8988T (cell line): ENCODE measurements at places on chromosomes 5 and 9.

- DNase-seq: no peak
These were observed 136.3 kb downstream of the MED27 start for GRCh38 chr9:131943351-131943841.

- DNase-seq: no peak
These were observed 9.3 kb upstream of the NEUROG1 start for GRCh38 chr5:135545099-135545498.

DNA sequence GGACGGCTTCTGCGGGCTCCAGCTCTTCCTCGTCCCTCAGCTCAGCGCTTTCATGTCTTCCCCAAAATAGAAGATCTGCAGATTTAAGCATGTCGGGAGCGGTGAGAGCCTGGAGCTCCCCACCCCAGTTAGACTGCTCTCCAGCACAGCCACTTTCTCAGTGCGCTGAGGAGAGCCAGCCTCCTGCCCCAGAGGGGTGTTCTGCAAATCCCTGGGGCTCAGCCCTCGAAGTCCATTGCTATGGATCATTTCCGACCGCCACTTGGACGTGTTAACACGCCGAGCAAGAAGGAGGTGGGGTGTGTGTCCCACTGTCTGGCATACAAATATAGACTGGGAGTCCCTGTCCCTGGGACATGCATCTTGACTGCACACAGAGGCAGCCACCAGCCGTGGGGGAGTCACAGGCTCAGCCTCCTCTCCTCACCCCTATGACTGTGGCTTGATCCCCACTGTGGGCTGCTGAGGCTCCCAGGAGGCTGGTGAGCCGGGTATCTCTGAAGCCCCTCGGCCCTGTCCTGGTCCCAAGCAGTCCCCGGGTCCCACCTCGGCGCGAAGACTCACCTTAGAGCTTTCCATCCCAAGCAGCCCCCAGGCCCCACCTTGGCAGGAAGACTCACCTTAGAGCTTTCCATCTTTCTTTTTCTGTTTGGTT, 30.0 kb upstream of the RNF130 start:
- no peak for DNase-seq

DNA sequence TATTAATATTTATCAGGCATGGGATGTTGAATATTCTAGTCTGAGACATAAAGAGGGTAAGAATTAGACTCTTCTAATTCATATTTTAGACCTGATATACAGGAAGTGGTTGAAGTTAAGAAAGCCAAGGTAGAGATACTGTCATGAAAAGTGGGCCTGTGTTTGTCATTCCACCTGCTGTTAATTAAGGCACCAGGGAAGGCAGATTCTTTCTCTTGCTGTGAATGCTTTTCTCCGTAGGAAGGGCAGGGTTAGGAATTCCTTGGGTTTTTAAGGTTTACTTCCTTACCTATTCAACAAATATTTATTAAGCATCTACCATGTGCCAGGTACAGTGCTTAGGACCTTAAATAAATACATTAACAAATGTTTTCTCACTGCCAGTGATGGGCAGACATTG, 196.4 kb downstream of the CAVIN4 start:
- no peak for DNase-seq

DNA sequence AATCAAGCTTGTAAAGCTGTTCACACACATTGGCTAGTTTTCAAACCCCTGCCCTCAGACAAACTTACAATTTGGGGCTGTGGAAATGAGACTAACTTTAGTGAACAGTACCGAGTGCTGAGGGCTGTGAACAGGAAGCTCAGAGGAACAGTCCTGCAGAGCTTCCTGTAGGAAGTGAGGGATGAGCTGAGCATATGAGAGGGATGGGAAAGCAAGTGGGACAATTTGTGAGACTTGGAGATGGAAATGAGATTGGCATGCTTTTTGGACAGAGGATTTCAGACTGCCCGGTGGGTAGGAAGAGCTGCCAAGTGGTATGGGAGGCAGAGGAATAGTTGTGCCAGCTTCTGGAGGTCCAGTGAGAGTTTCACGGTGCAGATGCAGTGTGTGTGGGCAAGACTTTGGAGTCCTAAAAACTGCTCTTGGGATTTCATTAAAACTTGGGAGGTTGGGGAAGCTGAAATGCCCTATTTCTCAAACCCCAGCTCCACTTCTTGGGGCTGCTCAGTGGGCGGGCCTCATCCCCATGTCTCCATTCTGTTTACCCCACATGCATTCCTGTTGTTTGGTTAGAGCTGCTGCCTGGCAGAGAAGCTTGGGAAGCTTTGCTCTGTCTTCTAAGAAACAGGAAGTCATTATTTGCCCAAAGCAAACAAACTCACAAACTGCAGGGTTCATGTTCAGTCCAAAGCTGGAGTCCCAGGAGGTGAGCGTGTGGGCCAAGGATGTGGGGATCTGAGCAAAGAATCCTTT, 267.5 kb downstream of the ZSWIM6 start:
- no peak for DNase-seq

DNA sequence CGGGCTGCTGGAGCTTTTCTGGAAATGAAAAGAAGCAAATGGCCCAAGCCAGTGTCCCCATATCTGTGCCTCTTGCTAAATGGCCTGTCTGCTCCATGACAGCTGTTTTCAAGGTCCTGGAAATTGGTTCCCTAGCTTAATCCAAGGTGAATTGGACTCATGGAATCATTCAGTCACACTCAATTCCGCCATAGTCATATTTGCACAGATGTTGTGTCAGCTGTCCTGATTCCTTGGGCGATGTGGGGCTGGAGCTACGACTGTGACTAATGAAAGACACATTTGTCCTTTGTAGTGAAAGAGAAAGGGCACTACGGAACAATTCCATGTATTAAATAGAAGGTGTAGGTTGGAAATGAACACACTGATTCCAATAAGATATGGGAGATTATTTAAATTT, 102.9 kb upstream of the MEGF10 start:
- no peak for DNase-seq

GRCh38 chr5:81121836-81122630, 111.1 kb upstream of the CKMT2 start:
- no peak for DNase-seq

GRCh38 chr5:115439042-115439441, 105.5 kb downstream of the FEM1C start:
- no peak for DNase-seq

DNA sequence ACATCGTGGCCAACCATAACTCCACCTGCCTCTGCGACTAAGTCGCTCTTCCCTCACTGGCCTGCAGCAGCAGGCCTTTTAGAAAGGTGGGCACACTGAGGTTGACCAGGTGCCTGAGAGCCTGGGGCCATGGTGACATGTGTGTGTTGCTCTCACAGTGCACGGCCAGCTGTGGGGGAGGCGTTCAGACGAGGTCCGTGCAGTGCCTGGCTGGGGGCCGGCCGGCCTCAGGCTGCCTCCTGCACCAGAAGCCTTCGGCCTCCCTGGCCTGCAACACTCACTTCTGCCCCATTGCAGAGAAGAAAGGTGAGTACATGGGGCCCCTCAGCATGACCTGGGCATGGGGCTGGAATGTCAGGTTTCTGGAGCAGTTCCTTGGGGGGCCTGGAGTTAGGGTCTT, 104.5 kb upstream of the ICE1 start:
- no peak for DNase-seq
